ENCODE measurements at places on chromosomes 2 and 18.

DNA sequence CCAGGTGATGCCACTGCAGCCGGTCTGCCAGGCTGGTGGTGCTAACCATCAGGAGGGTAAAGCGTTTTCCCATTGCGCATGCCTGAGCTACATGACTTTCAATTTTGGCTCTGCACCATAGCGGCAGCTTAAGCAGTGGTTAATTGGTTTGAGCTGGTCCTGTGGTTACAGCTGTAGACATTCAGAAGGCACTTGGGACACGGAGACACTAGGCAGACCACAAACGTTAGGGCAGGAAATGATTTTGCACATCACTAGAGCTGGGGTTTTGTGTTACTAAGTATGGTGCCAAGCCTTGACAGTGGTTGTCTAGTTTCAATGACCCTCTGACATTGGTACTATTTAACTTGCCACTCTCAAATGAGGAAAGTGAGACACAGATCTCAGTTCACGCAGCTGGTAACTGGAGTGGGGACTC lies 28.9 kb upstream of the CNOT11 start:
- no peak for DNase-seq

DNA sequence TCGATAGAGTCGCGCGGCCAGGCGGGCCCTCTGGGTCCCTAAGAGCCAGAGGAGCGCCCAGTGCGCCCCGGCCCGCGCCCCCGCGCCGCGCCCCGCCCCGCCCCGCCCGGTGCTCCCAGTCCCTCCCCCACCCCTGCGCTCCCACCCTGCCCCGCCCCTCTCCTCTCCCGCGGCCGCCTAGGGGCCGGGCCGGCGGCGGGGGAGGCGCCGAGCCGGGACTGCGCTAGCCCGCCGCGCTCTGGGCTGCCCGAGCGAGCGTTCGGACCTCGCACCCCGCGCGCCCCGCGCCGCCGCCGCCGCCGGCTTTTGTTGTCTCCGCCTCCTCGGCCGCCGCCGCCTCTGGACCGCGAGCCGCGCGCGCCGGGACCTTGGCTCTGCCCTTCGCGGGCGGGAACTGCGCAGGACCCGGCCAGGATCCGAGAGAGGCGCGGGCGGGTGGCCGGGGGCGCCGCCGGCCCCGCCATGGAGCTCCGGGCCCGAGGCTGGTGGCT lies at the start of gene GPC1:
GPC1 (plus strand) TSS at position 207 of the 491 bp plus-strand sequence; CDS start at position 463, 256 bp downstream.
- DNase-seq: no peak

DNA sequence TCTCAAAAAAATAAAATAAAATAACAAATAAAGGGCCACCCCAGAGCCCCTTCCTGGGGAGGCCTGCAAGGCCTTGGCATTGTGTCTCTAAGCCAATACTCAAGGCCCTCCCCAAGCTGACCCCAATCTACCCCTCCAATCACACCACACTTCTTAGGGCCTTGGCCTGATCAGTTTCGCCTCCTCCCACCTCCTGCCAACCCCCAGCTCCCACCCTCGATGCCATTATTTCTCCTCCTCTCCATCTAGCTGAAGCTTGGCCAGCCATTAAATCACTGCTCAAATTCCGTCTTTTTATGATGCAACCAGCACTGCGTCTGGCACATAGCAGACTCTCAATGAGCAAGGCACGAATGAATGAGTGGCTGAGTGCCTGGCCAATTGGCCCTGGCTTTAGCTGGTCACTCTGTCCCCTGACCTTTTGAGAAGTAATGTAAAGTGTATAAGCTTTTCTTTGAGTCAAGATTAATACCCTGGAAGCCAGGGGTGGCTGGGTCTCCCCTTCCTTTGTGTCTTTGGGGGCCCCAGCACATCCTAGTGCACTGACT lies 55.9 kb downstream of the SMAD7 start:
- DNase-seq: no peak

GRCh38 chr2:85794491-85795121 lies 40.8 kb downstream of the ATOH8 start:
- DNase-seq: no peak

- DNase-seq: no peak
Measured at GRCh38 chr2:28521663-28522062, 25.8 kb downstream of the PLB1 start.

DNA sequence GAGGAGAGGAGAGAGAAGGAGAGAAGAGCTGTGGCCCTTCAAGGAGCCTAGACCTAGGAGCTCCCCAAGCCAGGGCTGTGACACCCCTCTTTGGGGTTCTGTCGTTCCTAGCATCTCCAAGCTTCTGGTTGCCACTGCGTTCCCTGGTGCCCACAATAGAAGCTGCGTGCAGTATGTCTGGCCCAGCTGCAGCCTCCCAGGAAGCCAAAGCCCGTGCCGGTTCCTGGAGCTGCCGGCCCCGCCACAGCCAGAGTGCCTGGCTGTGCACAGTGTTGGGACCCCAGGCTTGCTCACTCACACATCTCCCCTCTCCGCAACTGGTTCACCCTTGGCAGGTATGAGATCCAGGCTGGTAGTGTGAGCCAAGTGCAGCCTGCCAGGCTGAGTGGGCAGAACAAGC lies 367.7 kb upstream of the MC4R start:
- DNase-seq: no peak

DNA sequence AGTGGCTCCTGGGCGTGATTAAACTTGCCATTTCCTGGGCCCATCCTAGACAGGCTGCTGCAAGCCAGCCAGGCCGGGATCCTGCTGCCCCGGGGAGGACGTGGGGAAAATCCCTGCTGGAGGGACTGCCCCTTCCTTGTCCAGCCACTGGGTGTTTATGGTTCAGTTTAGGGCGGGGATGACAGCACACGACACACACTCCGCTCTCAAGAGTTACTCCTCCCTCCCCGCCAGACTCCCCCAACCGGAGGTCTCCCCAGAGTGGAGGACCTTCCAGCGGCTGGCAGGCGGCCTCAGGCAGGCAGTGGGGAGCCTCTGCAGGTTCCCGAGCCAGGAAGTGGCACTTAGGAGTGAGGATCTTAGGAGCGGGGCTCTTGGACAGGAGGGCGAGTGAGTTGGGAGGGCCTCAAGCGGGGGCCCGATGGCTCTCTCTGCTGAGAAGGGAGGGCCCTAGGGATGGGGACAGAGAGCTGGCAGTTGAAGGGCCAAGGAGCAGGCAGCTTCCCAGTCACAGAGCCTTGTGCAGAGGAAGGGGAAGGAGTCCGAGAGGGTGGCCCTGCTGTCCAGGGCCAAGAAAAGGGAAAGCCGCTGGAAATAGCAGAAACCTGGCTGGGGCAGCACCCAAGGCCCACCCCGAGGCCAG lies 5.7 kb upstream of the GPR35 start:
- DNase-seq: no peak

GRCh38 chr2:51225377-51225776 lies 193.4 kb upstream of the NRXN1 start:
- DNase-seq: no peak

GRCh38 chr2:71551631-71551915 lies 98.2 kb downstream of the DYSF start:
- no peak for DNase-seq

DNA sequence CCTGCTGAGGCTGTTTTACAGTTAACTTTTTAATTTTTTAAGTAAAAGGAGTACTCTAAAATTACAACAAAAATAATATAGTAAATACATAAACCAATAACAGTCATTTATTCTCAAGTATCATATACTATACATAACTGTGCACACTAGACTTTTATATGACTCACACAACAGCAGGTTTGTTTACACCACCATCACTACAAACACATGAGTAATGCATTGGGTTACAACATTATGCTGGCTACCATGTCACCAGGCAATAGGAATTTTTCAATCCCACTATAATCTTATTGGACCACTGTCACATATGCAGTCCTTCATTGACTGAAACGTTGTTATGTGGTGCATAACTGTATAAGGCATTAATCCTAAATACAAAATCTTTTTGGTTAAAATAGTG lies 42.5 kb downstream of the RASGRP3 start:
- DNase-seq: no peak

- DNase-seq: no peak
Measured at GRCh38 chr2:107063228-107063627, 177.3 kb upstream of the ST6GAL2 start.

GRCh38 chr2:29657674-29658073 lies 263.7 kb downstream of the ALK start:
- no peak for DNase-seq

DNA sequence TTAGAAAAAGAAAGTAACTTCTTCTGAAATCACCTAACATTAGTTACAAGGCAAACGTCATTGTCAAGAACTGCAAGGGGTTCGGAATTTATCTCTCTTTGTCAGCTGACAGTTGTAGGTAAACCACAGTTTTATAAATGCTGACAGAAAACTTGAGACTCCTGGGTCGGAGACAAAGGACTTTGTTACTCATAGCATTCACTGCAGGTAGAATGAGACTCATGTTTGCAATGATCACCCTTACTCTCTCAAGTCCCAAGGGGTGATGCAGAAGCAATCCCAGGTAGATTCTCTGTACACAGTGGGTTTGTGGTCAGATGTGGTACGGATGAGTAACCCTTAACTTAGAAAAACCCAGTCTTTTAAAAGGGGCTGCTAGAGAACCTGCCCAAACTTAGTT lies 757.8 kb downstream of the TRIB2 start:
- no peak for DNase-seq

- no peak for DNase-seq
Measured at GRCh38 chr2:20611077-20611843, 39.6 kb downstream of the HS1BP3 start.

DNA sequence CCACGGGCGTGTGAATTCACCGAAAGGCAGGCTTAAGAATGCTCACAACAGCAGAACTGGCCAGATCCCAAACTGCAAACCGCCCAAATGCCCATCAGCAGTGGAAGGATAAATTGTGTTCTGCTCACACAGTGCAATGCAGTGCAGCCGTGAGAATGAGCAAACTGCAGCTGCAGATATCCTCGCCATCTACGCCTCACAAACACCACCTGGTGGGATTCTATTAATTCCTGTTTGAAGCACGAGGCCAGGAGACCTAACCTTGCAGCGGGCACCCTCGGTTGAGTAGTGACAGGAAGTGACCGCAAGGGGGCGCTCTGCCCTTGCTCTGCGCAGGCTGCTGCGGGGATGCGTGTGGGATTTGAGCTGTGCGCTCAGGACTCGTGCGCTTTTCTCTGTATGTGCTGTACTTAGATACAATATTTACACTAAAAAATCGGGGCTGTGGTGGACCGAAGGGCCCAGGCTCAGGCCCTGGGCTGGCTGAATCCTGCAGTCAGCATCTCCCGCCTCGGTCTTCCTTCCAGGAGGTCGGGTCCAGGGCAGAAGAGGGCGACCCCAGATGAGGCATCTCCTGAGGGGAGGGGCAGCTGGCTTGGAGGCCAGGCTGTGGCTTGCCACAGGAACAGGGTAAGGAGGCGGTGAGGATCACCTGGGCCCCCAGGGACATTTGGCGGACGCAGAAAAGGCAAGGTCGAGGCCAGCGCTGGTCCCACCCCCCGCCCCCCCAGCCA lies 19.8 kb upstream of the PDIA6 start:
- peak; percentile 37 for DNase-seq

DNA sequence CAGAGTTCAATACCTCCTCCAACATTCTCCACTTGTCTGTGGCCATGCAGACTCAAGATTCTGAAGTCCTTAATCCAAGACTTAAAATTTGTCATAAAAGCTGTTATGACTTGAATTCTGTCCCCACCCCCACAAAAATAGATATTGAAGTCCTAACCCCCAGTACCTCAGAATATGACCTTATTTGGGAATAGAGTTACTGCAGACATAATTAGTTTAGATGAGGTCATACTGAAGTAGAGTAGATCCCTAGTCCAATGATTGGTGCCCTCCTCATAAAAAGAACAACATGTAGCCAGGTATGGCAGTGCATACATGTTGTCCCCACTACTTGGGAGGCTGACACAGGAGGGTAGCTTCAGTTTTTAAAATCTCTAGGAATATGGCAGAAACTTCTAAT lies 9.2 kb downstream of the TPGS2 start:
- no peak for DNase-seq

GRCh38 chr18:79434607-79435401 lies 39.1 kb downstream of the NFATC1 start:
- DNase-seq: no peak

- DNase-seq: no peak
Measured at GRCh38 chr2:130872741-130873125, 36.0 kb downstream of the ARHGEF4 start.

- no peak for DNase-seq
Measured at GRCh38 chr2:69514406-69514805, 77.2 kb upstream of the NFU1 start.

DNA sequence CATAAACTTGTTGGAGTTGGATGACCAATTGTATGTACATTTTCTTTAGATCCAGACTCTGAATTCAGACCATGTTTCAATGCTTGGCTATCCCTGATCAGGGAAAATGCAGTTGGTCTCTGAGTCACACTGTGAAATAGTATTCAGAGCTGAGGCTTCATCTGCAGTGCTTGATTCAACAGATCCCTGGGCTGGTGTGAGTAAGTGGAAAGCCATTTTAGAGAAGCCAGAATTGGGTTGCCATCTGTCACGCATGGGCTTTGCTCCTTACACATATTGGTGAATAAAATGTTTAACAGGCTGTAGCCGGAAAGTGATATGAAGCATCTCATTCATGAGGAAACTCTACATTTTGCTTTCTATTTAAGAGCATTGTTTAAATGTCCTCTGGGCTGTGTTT lies 50.0 kb upstream of the ACYP2 start:
- no peak for DNase-seq

GRCh38 chr2:61707984-61708852 lies 145.6 kb downstream of the FAM161A start:
- no peak for DNase-seq

- no peak for DNase-seq
Measured at GRCh38 chr2:99757611-99758114, 267.8 kb upstream of the REV1 start.

GRCh38 chr2:15608392-15608761 lies 16.7 kb downstream of the DDX1 start:
- no peak for DNase-seq
